AG09319 (cell line): ENCODE measurements at places on chromosomes 11 and 22.

GRCh38 chr22:45885941-45886395, 91.0 kb downstream of the WNT7B start:
- no peak for DNase-seq

DNA sequence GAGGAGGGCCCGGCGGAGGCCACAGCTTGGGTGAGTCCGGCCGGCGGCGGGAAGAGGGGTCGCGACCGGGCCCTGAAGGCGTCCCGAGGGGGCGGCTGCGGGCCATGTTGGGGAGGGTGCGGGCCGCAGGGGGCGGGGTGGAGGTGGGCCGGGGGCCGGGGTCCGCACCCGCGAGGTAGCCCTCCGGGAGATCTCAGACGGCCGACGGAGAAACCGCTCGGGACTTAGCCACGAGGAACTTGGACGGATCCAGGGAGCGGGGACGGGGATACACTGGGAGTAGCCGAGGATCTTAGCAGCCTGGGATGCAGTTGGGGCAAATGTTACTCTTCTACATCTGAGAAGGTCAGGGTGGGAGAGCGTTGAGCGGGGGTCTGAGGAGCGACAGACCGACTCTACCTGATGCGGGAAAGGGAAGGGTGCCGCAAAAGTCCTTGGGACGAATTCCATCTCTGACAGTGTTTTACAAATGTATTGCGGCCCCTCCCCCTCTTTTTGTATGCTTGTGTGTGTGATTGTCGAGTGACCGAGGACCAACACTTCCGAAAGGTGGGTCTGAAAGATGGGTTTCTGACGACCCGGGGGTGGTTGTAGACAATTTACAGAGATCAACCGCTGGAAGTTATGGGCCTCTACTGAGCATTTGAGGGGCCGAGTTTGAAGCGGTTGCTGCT, 658 bp downstream of the STIP1 start:
- no peak for DNase-seq

DNA sequence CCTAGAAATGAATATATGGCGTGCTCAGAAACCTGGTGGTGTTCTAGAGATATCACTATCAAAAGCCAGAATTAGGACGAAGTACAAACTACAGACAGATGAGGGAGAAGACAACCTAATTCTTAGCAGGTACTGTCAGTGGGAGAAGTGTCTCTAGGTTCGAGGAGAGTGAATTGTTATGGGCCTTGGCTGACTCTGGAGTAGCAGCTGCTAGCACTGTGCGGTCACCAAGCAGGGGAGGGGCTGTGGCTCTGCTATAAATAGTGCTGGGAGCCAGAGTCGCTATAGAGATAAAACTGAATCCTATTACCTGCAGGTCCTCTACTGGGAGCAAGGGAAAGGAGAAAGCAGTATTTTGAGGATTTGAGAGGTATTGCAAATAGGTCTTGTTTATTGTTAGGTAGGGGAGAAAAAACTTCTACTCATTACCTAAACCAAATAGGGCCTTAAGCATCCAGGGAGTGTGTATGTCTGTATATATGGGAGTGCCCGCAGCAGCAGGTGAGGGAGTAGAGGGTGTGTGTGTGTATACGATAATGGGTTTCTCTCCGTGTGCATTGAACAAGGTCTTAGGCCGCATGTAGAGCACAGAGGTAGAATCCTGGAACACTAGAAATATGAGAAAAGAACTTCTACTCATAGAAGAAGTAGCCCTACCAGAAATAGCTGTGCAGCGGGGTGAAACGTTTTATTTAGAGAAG, 2.2 kb downstream of the MADD start:
- DNase-seq: no peak

DNA sequence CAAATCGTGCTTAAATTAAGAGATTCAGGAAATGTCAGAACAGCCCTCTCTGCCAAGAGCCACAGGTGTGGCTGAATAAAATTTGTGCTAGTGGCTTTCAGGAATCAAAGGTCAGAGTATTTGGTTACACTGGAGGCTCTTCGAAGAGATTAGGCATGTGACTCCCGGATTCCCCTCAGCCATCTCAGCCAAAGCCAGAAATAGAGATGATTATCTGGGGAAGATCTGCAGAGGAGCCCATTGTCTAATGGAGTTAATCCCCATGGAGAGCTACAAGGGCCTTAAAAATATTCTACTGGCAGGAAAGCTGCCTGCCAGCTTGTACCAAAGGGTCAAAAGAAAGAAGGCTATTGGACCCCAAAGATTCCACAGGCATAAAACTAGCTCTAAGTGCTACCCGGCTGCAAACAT, 1259.5 kb downstream of the TBC1D22A start:
- DNase-seq: no peak

DNA sequence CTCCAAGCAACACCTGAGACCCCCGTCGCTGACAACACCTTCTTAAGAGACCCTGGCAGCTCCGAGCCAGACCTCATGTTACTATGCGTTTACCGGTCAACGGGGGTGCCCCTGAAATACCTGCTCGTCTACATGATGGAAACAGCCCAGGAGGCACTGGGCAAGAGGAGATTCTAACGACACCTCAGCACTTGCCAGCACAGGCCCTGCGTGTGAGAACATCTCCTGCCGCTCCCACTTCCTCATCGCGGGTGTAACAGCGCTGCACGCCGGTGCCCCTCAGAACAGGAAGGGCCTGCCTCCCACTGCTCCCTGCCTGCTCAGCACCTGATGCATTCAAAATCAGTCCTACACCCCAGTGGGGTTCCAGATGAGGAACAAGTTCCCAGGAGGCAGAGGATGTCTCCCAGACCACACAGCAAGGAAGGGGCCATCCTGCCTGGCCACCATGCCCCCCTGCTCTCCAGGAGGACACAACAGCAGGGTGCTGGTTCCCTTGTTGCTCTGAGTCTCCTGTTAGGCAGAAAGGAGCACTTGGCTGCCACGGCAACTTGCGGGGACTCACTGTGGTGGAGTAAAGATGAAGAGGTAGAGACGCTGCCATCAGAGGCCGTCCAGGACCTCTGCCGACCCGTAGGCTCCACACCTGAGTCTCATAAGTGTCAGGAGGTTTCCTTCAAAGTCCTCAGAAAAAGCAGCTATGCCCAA, 2.1 kb downstream of the TOLLIP start:
- DNase-seq: no peak

GRCh38 chr11:26028393-26028911, 303.5 kb upstream of the ANO3 start:
- DNase-seq: peak; percentile 8

DNA sequence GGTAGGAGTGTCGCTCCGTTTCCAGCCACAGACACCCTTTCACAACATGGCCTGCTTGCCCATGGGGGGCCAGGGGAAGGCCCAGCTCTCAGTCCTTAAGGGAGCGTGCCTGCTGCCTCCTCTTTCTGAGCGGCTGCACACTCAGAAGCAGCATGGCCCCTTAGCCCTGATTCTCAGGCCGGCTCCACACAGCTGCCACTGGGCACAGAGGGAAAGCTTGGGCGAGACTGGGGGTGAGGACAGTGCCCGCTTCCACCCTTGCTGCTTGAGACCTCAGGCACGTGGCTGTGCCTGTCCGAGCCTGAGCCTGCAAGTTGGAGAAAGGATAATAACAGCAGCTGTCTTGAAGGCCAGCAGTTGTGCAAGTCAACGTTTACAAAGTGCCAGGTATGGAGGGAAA, 416.3 kb downstream of the SHANK2 start:
- DNase-seq: no peak

GRCh38 chr11:61728940-61729219, 23.6 kb upstream of the MYRF start:
- DNase-seq: no peak

DNA sequence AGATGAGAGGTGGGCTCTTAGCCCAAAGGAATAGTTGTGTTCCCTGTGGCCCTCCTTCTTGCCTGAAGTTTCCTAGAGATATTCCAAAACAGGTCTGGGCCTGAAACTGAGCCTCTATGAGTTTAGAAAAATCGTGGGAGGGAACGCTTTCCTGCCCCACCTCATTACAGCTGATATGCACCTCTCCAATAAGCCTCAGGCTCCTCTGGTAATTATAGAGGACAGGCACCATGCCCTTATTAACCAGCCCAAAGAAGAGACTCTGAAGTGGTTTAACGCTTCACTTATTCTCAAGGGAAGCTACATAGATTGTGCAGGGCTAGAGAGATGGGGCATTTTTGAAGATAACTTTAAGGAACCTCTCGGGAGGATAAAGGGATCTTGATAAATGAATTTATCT, 3.4 kb upstream of the MPZL2 start:
- DNase-seq: no peak

DNA sequence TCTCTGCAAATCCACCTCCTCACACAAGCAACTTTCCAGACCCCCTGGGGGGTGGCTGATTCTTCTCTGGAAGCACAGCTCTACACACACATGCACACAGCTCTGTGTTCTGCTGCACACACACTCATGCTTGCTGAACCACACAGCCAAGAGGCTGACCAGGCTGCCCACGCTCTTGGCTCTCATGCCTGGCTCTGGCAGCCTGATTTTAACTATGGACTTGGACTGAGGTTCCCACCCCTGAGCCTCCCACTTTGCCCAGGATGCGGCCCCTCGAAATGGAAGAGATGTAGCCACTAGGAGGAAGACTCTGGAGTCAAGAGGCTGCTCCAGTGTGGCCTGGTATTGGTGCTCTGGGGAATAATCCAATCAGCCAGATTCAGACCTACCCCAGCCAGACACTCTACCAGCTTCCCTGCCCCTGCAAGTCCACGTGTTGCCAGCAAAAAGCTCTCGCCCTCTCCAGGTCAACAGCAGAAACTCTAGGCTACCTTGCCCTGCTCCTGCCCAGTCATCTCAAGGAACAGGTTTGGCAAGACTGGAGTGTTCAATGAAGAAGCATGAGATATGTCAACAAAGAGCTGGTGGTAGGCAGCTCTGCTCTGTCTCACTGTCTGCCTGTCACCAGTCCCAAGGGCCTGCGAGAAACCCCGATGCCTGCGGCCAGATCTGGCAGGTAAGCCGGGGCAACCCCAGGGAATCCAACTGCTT, 8.8 kb upstream of the CASTOR1 start:
- DNase-seq: no peak

GRCh38 chr22:28674121-28674563, 5.5 kb downstream of the TTC28 start:
- peak; percentile 45 for DNase-seq

DNA sequence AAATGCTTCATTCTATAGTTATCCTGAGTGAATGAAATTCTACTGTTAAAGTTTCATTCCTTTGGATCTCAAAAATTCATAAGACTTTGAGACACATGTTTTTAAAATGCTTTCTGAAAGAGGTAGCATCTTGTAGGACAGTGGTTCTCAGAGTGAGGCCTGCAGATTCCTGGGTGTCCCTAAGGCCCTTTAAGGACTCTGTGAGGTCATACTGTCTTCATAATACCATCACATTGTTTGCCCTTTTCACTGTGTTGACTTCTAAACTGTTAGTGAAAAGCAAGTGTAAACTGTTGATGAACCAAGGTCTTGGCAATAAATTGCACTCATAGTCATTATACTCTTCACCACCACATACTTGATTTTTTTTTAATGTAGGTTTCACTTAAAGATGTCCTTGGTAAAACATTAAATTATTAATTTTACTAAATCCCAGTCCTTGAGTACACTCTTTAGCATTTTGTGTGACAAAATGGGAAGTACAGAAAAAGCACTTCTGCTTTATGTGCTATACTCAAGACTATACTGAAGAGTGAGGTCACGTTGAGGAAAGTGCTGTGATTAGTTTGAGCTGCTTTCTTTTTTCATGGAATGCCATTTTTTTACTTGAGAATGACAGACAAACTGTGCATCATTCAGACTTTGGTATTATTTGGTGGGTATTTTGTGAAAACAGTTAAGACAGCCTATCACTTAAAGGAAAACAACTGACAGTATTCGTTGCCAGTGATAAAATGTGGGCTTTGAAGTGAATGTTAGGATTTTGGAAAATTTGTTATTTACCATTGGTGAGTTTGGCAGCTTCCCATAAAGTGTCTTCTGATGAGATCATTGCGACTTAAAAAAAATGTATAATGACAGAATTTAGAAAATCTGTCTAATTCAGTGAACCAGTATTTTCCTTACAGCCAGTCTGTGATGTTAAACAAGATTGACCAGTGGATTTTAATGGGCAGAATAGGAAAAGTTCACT, 61.1 kb downstream of the SPECC1L start:
- DNase-seq: no peak

DNA sequence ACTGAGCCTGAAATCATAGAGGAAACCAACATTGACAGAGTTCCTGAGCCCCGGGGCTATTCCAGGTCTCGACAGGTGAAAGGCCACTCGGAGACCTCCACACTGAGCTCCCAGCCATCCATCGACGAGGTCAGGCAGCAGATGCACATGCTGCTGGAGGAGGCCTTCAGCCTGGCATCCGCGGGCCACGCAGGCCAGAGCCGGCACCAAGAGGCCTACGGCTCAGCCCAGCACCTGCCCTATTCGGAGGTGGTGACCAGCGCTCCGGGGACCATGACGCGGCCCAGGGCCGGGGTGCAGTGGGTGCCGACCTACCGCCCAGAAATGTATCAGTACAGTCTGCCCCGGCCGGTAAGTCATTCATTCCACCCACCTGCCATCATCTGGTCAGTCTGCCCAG, 54.9 kb downstream of the C11orf91 start:
- DNase-seq: no peak

GRCh38 chr11:1513326-1514296, 27.0 kb upstream of the MOB2 start:
- DNase-seq: no peak

DNA sequence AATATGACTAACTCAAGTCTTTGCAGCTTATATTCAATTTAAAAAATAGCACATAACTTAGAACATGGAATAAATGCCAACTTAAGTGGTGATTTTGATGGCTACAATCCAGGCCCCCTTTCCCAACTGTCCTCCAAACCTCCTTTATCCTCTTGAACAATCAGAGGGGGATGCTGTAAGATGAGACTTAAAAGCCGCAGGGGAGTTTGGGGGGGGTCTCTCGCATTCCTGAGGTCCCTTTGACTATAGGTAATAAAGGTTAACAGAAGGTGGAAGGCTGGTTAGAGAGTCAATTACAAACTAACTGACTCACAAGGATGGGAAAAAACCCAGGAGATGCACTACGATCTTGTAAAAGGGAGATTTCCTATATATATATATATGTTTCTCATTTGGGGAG, 101.8 kb downstream of the KIRREL3 start:
- no peak for DNase-seq

DNA sequence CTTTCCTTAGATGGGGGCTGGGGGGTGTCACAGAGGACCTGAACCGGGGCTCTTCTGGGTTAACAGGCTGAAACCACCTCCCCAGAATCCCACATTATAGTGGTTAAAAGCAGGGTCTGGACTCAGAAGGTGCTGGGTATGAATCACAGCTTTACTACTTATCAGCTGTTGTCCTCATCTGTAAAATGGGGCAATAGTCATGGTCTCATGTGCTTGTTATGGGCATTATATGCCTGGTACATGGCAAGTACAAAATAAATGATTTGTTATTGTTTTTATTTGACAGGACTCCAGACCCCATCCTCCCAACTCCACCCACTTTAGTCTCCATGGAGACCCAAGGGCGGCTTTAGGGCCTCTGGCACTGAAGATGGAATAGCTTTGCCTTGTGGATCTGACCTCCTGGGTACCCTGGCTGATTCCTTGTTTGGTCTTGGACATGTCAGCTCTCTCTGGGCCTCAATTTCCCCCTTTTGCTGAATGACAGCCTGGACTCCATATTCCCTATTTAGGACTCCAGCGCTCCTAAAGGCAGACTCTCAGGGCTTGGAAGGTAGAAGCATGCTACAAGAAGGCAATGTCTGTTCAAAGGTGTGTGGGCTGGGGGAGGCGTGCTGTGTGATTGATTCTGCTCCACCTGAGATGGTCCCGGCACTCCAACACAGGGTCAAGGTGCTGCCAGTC, 812 bp upstream of the SMTN start:
- no peak for DNase-seq

GRCh38 chr22:25903294-25903693, 161.3 kb downstream of the MYO18B start:
- DNase-seq: no peak

GRCh38 chr11:115911613-115912346, 407.6 kb upstream of the CADM1 start:
- DNase-seq: no peak
